T-helper 2 cell (primary cell): ENCODE measurements at places on chromosomes 13 and 19.

DNA sequence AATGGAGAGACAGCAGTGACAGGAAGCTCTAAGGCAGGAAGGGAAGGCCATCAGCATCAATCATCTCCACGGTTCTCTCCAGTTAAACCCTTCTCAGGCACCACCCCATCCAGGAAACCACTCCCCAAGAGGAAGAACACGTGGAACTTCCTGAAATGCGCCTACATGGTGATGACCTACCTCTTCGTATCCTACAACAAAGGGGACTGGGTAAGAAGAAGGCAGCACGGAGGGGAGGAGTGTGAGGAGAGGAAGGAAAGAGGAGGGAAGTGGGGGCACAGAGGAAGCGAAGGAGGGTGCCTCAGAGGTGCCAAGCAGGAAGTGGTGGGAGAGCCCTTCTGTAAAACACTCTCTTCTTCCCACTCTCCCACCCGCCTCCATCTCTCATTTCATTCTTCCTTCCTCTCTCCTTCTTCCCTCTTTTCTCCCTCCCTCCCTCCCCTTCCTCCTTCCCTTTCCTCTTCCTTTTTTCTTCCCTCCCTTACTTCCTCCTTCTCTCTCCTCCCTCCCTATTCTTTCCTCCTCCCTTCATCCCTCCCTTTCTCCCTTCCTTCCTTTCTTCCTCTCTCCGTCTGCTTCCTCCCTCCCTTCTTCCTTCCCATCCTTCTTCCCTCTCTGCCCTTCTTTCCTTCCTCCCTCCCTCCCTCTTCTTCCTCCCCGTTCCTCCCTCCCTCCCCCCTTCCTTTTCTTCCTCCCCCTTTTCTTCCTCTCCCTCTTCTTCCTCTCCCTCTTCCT is 12.6 kb downstream of the ZSCAN5A start:
- DNase-seq = no peak

DNA sequence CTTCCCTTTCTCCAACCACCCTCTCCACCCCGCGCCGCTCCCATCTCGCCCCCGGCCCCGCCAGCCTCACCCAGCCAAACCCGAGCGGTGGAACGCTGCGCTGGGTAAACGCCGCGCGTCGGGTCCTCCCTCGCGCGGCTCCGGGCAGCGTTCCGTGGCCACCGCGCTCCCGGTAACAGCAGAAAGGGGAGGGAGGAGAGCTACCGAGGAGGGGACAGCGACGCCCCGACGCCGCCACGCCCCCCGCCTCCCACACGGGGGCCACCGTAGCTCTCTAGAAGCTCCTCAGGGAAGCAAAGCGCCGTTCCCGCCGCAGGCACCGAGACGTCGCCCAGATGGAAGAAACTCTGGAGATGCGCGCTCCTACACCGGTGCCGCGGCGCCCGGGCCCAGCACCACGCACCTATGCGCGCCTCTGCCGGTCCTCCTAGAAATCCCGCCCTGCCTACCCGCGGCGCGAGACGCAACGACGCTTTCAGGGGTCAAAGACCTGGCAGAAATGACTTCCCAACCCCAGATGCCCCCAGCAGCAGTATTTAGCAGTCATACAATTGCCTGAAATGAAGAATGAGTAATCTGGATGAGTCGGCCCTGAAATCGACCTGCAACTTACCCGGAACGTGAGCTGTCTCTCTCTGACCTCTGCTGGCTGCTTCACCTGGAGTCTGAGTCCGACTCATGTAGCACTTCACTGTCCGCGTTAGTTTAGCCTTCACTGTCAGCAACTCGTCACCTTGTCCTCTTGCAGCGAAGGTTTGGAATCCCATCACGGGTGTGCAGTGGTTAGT is at the start of gene RUBCNL:
RUBCNL (minus strand) TSS at position 189 of the 788 bp plus-strand sequence. CDS start 14,777 bp downstream, outside the sequence.
- no peak for DNase-seq

DNA sequence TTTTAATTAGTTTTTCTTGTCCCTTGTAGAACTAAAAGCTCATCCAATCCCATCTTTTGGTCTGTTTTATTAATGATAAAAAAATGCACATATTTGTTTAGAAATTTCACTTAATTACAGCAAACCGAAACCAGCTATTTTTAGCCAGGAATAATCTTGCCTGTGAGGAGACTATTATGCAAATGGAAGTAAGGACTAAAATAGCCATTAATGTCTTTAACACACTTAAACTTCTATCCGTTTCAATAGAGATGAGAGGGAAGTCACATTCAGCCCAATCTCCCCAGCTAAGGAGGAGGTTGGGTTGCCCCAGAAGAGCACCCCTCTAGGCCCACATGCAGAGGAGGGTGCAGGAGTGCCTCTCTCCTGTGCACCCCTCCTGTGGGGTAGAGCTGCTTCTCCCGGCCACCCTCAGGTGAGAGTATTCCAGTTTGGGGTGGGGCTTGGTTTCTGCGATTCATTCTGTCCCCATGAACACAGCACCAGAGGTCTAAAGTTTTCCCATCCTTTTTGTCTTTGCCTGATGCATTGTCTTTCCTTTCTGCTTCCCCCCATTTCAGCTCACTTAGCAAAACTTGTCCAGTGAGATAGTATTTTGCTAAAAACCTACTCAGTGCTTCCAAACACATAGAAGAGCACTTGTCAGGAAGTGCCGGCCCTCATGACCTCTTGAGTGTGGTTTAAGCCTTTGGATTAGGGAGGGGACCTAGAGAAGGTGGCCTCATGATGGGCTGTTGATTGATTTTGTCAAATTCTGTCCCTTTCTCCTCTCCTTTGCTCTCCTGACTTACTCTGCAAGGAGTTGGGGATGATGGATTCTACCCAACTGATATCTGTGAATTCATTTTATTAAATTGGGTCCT is 28.2 kb downstream of the FGF9 start:
- no peak for DNase-seq

DNA sequence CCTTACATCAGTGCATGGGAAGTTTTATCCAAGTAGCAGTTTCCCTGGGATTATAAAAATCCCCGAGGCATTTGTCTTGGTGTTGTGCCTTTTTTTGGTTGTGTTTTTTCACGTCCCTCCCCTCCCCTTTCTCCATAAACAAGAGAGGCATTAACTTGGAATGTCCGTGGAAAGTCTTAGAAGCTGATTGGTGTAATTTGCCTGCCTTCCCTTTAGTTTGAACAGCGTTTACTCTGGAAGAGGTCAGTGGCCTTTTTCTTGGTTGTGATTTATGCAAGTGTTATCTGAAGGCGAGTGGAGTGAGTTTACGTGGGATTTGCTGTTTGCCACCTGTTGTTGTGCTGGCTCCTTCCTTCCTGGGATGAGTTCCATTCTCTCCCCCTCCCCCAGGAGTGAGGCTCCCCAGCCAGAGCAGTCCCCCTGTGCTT is 7.2 kb downstream of the ACTN4 start:
- DNase-seq = no peak

- DNase-seq = no peak
Measured at GRCh38 chr19:58067240-58067912, 8.3 kb downstream of the ZNF135 start.

DNA sequence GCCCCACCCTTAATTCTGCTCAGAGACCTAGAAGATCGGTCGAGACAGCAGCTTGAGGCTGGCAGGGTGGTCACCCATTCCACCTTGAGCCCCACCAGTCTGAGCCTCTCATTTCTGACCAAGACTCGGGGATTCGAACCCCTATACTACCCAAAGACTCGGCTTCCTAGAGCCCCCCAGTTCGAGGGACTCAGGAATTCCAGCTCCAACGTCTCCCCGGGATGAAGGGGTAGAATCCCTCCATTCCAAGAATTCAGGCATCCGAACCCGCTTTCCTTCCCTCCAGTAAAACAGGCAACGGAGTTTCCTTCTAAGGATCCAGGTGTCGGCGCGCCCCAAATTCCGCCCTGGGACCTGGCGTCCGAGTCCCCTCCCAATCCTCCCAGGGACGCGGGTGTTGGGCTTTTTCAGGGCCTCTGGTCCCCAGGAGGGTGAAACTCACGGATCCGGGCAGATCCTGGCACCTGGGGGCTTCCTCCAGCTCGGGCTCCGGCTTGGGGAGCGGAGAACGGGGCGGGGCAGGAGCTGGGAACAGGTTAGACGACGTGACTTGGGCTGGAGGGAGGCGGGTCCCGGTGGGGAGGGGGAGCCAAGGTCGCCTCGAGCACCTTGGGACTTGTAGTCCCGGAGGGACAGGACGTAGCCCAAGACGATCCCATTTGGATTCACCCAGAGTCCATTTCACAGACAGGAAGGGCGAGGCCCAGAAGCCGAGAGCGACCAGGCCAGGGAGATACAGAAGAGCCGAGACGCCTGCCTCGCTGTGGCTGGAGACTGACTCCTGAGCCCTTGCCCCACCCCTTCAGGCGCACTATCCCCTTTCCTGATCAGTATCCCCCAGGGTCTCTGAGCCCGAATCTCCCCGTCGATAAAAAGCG is at the start of gene PPP1R13L:
PPP1R13L (minus strand) TSS at position 513 of the 878 bp plus-strand sequence. CDS start 6,751 bp downstream, outside the sequence.
- no peak for DNase-seq

DNA sequence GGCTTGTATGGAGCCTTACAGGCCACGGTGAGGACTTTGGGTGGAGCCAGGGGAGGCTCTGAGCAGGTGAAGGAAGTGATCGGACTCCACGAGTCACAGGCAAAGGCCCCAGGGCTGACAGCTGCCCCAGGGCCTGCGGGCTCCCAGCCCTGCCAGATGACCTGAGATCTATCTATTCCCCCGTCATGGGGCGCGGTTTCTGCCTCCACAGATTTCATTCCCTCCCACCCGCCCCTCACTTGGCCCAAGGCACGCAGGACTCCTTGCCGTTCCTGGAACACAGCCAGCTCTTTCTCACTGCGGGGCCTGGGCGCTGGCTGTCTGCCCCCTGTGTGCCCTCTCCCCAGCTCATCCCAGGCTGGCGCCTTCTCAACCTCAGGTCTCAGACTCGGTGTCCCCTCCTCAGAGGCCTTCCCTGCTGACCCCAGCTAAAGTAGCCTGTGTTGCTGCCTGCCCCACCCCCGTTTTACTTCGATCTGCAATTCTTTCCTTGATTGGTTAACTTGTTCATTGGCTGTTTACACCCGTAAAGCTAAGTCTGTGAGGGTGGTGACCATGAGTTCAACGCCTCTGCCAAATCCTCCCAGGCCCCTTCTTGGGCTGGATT is 13.9 kb upstream of the PAK4 start:
- no peak for DNase-seq

DNA sequence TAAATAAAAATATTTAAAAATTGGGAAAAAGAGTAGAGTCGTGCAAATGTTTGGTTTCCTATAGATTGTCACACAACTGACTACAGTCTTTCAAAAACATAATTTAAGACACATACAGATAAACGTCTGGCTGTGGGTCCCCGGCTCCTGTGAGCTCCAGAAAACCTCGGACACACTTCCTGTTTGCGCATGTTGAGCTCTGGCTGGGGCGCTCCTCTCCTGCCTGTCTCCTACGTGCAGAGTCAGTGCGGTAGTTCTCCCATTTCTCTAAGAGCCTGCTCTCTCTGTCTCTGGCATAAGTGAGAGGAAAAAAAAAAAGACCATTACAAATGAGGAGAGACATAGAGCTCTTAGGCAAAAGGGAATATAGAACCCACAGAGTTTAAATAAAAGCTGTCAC is 128.2 kb upstream of the OBI1 start:
- DNase-seq = no peak

DNA sequence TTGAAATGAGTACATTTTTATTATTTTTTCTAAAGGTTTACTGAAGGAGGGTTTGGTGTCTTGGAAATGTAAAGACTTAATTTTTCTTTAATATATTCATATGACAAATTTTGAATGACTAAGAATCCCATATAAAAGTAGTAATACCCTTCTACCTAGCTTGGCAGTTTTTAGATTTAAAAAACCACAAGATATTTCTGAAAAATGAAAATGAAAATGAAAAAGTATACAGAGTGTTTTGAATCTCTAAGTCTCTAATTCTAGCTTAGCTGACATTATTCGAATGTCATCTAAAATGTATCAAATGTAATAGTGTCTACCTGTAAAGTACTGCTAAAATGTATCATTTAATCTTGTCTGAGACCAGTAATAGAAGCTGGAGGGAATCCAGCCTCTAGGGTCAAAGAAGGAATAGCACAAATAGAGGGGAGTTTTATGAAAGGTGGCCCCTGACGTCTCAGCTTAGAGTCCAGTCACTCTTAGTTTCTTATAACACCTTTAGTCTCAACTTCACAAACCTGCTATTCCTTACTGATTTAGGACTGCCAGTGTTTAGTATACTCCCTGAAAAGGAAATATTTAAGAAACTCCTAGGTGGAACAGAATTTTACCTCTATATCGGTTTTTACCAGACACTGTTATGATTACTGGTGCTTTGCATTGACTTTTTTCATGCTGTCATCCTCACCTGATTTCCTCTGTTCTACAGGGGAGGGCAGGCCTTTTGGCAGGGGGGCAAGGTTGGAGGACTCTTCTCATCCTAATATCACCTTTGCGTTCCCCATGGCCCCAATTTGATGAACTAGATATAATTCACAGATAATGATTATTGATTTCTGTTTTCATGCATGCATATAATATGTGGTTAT is 16.2 kb upstream of the MIR17HG start:
- no peak for DNase-seq
